ENCODE measurements at places on chromosomes 12 and 14.

- no peak for DNase-seq
These were observed 7.7 kb upstream of the DYRK2 start for GRCh38 chr12:67640863-67641262.

DNA sequence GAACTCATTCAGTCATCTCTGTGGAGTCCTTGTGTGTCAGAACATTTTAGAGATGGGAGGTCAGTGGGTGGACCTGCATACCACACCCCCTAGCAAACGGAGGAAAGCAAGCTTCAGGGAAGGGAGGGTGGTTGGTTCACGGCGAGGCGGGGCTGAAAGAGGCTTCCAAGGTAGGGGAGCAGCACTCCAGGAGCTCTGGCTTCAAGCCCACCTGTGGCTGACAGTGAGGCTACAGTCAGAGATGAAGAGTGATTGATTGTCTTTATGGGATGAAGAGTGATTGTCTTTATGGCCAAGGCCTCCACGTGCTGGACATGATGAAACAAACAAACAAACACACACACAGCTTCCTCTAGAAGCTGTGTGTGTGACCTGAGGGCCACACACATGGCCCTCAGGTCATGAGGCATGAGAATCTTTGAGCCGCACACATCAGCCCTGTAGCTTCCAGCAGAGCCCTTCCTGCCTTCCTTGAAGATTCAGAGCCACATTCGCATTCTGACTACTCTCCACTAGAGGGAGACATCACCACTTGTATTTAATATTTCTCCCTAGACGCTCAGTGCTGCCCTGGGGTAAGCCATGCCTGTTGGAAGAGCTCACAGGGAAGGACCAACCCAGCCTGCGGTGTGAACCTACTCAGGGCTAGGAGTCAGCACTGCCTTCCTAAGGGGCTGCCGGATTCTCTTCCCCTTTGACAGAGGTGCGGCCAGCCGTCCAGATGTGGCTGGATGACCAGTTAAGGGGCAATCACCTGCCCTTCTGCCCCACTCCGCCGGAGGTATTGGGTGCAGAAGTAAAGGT, 54.4 kb upstream of the KCNA1 start:
- peak; percentile 82 for DNase-seq

GRCh38 chr14:67050896-67051295, 138.3 kb upstream of the GARIN2 start:
- no peak for DNase-seq

DNA sequence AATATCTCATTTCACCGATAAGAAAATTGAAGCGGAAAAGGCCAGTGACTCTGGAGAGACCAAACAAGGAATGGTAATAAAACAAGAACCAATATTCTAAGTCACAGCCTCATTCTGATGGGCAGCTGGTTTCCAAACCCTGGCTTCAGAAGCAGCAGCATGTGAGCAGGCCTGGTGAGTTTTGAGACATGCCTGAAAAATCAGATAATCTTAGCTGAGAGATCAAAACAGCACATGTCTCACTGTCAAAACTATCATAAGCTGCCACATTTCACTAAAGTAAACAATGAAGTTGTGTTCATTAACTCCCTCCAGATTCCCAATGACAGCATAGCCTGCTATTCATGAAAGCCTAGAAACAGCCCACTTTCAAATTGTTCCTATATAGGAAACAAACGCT, 36.5 kb downstream of the CIT start:
- no peak for DNase-seq

- DNase-seq: no peak
These were observed 3.8 kb upstream of the RBMS2 start for GRCh38 chr12:56517854-56518253.

- DNase-seq: no peak
These were observed 178.0 kb downstream of the GRIP1 start for GRCh38 chr12:66500841-66501240.

- DNase-seq: no peak
These were observed 14.2 kb upstream of the RASSF3 start for GRCh38 chr12:64595863-64596793.

DNA sequence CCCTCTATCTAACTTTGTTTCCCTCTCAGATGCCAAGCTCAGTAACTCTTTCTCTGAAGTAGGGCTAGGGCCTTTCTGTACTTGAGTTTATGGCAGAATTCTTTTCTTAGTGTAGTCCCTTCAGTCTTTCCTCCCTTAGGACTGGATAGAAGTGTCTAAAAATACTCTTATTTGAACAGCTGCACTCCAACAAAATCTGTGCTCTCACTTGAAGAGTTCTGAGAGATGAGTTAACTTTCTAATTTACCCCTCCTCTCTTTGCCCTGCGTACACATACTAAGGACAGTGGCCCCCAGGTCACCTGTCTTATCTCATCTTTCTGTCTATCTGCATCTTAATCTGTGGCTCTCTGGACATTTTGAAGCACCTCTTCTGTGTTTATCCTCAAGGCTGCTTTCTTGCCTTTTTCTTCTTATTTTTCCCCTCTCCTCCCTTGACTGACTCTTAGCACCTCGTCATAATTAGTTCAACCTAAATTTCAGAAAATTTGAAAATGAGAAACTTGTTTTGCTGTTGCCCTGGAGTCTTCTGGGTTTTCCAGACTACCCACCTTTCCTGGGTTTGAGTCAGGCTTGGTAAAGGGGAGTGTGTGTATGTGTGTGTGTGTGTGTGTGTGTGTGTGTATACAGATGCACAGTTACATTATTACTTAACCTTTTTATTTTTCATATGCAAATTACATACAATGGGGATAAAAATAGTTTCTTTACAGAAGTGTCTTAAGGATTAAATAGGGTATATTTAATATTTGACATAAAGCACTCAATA, 23.9 kb downstream of the NCKAP1L start:
- no peak for DNase-seq

GRCh38 chr14:68216957-68217356, 397.4 kb downstream of the RAD51B start:
- DNase-seq: no peak

- no peak for DNase-seq
These were observed 48.0 kb downstream of the TMEM116 start for GRCh38 chr12:111964935-111965334.

DNA sequence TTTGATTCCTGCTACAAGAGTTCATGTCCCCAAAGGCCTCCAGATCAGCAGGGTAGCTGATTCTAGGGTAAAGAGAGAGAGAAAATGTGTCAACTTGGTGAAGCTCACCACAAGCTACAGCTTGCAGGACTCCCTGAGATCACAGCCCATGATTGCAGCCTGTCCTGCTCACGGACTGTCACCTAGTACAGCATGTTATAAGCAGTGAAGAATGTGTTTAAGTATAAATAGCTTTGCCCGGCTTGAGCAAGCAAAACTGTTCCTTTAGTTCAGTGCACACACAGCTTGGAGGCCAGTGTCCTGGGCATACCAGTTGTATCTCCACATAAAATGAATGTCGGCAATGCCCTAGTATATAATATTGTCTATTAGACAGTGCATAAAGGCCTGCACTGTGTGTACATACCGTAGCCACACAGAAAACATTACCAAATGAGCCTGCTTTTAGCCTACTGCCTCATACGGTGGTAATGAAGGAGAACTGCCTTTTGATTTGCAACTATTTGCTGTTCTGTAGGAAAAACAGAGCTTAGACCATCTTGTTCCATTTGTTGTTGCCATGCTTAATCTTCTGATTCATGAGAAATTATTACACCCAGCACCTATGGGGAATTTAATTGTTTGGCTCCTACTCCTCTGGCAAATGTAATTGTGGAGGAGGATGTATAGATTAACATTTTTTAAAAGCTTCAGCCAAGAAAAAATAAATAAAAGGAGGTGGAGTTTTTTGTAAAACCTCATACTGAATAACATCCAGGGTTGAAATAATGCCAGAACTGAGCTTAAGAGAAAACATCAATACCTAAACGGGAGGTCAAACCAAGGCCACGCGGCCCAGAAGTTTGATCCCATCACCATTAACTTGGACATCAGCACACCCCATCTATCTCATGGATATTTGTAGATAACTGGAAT, 108.1 kb upstream of the G2E3 start:
- no peak for DNase-seq

DNA sequence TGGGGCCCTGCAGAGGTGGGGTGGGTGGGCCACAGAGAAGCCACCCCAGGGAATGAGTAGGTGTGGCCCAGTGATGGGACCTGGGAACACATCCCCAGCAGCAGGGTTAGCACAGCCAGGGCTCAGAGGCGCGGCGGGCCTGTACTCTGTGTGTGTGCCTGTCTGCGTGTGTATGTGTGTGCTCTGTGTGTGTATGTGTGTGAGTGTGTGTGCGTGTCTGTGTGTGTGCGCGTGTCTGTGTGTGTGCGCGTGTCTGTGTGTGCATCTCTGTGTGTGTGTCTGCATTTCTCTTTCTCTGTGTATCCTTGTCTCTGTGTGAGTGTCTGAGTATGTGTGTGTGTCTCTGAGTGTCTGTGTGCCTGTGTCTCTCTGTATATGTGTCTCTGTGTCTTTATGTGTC, 26.1 kb downstream of the KIF26A start:
- no peak for DNase-seq

DNA sequence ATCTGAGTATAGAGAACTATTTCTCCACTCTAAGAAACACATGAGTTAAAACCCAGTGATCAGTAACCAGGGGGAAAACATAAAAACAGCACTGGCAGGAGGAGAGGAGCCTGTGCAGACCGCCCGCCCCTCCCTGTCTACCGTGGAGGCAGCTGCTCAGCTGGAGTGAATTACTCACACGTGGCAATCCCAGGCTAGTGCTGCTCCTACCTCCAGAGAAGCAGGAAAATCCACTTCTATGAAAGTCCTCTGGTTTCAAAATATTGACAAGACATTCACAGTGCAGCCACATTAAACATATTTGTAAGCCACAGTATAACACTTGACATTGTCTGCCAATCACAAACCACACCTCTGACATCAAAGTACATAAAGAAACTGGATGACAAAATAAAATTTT, 16.7 kb downstream of the TMEM132D start:
- DNase-seq: peak; percentile 66

DNA sequence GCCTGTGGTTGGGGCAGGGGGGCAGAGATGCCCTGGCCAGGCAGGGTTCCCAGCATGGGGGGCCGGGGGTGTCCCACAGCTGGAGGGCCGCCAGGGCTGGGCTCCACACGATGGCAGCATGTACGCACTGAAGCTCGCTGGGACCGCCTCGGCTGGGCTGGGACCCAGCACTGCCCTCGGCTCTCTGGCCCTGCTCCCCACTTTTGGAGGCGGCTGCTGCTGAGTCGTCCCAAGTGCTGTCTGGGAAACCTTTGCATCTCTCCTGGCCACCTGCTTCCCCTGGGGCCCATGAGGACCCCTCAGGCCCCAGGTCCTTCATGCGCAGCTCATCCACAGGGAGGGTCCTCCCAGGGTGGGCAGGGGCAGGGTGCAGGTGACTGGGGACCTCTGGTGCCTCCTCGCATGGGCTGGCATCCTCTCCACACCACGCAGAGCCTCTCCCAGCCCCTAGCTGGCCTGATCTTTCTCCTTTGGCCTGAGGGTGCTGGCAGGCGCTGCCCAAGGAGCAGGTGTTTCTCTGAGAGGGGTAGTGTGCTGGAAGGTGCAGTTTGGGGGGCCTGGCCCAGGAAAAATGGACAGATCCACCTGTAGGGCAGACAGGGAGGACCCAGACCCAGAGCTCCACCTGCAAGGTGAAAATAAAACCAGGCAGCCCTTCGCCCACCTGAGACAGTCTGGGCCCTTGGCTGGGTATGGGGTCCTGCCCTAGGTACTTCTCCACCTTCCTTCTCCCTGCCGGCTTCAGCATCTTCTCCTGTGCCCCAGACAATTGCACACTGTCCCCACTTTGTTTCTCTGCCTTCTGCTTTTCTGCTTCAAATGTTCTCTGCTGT, 46.9 kb downstream of the DLK1 start:
- no peak for DNase-seq

- no peak for DNase-seq
These were observed 106.1 kb downstream of the PRICKLE1 start for GRCh38 chr12:42483521-42483790.

GRCh38 chr14:34111505-34111904, 160.6 kb upstream of the EGLN3 start:
- no peak for DNase-seq

- peak; percentile 40 for DNase-seq
These were observed 3.6 kb upstream of the TPI1 start for GRCh38 chr12:6863586-6864321.

GRCh38 chr14:54840336-54840735, 62.3 kb downstream of the GCH1 start:
- DNase-seq: no peak

DNA sequence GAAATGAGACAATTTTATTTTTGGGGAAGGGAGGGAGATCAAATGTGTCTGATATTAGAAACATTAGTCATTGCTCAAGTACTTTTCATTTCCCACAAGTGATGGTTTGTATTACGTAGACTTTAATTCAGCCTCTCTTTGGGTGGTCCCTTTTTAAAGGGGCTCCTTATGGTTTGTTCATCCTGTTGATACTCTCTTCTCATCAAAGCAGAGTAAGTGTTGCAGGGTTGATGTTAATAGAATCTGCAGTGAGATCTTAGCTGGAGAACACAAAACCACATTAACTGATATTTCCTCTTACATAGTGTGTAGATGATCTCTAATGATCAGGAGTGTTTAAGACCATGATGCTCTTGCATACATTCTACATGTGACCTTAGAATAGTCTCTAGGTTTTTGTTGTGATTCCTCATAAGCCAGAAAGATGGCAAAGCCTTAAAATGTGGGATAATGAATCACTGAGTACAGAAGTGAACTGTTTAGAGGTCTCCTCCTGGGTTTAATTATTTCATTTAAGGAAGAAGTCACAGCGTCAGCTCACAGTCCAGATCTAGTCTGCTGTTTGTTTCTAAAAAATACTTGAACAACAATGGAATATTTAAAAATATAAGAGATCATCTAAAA, 87.4 kb upstream of the PTPRR start:
- peak; percentile 34 for DNase-seq

DNA sequence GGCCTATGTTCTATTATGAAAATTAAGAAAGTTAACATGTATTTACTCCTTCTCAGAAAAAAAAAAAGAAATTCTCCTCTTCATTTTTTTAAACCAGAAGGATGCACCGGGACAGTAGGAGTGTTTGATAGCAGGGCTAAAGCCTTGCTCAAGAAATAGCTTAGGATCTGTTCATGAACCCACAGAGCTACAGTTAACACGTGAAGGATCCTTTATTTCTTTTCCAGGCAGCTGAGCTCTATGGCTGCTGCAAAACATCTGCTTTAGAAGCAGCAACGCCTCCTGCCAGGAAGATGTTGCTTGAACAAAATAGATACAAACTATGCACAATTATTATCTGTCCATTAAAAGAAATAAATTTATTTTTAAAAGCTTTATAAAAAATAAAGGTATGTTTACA, 254.8 kb downstream of the PRKD1 start:
- no peak for DNase-seq

GRCh38 chr12:2187195-2187945, 134.6 kb downstream of the CACNA1C start:
- no peak for DNase-seq

DNA sequence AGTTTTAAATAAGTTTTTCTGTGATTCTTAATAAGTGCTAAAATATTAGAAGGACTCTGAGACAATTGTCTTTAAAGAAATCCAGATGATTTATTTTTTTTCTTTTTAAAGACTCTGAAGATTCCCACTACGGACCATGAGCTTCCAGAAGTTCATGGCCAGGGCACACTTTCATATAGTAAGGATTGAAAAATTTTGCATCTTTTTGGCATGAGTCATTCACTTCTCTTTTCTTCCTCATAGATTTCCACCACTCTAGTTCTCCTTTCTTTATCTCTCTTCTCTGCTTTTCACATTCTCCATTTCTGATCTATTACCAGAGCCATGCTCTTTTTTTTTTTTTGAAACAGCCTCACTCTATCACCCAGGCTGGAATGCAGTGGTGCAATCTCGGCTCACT, 385.8 kb downstream of the FLRT2 start:
- DNase-seq: peak; percentile 56

GRCh38 chr12:46401662-46402061, 29.1 kb upstream of the SLC38A2 start:
- peak; percentile 62 for DNase-seq

GRCh38 chr14:21521501-21521900, 4.6 kb downstream of the SALL2 start:
- peak; percentile 37 for DNase-seq
